HL-60 (cell line): ENCODE measurements at places on chromosomes 3 and 15.
A peak's percentile ranks its signal among the peaks of the same experiment; 100 is the strongest.

GRCh38 chr3:191882289-191882688 lies 421.3 kb downstream of the PYDC2 start:
- DNase-seq, result no peak

DNA sequence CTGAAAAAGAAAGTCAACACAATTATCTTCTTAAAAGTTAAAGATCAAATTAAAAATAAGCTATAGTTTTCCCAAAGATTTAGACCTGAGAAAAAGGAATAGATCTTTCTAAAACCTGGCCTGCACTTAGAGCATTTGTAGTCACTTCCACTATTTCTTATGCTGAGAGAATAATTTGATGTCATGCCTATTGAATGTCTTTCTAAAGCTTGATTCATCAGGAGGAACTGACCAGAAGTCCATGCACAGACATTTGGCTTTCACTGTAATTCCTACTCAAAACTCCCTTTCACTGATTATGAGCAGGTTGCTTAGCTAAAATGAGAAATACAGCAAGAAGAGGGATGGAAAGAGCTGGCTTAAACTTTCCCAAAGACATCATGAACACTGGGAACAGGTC lies 4.3 kb downstream of the GREM1 start:
- no peak for DNase-seq

GRCh38 chr15:41633609-41634008 lies 26.6 kb upstream of the MGA start:
- no peak for DNase-seq

DNA sequence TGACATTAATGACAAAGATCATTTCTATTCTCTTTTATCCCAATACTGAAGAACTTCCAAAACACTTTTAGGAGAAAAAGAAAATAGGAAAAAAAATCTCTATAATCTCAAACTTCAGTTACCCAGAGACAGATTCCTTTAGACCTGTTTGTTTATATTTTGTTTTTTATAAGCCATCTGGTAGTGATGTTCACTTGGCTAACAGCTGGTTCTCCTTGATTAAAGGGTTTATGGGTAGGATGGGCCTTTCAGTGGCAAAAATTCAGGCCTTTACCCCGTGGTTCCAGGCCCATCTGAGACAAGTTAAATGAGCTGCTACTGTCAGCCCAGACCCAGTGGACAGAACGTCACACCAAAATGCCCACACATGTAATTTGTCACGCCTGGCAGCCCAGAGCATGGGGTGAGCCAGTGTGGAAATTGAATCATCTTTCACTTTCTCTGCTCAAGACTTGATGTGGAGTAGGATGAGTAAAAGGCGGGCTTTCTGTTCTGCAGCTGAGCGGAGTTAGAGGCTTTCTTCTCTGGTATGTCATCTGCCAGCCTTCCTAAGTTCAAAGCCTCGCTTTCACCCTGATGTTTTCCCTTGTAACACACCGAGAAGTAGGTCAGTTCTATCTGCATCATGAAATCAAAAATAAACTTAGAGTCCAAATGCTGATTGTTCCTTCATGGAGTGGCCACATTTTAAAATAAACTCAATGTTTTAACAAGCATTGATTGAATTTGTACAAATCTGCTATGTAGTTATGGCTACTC lies 62.5 kb upstream of the SKOR1 start:
- no peak for DNase-seq

GRCh38 chr15:49888323-49888693 lies 230.7 kb downstream of the ATP8B4 start:
- no peak for DNase-seq

- no peak for DNase-seq
Measured at GRCh38 chr3:5428607-5429516, 241.4 kb downstream of the EDEM1 start.

DNA sequence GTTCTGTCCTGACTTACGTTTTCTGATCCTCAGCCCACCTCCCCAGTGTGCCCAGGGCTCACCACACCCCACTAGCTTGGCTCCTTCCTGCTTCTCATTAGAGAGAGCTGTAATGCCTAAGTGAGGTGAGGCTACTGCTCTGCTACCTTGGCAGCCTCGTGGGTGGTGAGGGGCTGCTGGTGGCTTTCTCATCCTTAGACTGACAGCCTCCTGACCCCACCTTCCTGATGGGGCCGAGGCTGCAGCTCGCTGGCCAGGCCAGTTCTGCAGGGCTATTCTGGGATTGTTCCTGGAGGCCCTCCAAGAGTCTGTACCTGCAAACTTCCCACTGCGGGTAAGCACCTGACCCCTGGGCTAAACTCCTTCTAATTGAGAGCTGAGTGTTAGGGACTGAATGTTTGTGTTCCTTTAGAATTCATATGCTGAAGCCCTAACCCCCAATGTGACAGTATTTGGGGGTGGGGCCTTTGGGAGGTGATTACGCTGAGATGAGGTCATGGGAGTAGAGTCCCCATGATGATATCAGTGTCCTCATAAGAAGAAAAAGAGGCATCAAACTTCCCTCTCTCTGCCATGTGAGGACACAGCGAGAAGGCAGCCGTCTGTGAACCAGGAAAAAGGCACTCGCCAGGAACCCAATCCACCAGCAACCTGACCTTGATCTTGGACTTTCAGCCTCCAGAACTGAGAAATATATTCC lies 38.1 kb upstream of the IQSEC1 start:
- no peak for DNase-seq

GRCh38 chr15:55224892-55225291 lies 28.2 kb upstream of the RSL24D1 start:
- peak; percentile 95 for DNase-seq

DNA sequence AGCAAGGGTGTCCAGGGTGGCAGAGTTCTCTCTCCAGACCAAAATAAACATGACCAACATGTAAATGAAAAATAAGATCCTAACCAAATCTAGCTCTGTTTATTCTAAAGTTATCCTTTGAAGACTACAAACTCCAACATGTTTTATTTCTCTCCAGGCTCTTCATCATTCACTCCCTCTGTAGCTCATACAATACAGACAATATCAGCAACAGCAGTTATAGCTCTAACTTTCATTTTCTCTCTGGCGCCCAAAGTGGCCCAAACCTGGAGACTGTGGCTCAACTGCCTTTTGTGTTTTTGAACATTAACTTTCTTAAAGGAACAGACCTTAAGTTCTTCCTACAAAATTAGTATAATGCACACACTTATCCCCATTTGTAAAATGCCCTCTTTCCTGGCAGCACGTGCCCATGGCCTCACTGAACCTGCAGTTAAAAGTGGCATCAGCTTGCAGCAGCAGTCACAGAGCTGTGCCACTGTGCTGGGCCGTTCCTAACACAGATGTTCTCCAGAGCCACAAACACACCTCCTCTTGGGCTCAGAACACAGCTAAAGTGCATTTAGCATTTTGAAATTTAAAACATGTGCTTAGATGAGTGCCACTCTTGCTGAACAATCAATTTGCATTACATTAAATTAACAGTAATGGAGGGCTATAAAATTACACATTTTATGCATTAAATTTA lies 91.9 kb downstream of the RORA start:
- DNase-seq, result no peak

DNA sequence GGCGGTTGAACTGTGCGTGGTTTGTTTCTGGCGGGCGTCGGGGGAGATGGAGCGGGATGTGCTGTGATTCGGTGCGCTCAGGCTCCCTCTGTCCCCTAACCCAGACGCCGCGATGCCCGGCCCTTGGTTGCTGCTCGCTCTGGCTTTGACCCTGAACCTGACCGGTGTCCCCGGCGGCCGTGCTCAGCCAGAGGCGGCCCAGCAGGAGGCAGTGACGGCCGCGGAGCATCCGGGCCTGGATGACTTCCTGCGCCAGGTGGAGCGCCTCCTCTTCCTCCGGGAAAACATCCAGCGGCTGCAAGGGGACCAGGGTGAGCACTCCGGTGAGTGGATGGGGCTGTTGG lies 1.2 kb downstream of the TRH start:
- DNase-seq, result no peak

DNA sequence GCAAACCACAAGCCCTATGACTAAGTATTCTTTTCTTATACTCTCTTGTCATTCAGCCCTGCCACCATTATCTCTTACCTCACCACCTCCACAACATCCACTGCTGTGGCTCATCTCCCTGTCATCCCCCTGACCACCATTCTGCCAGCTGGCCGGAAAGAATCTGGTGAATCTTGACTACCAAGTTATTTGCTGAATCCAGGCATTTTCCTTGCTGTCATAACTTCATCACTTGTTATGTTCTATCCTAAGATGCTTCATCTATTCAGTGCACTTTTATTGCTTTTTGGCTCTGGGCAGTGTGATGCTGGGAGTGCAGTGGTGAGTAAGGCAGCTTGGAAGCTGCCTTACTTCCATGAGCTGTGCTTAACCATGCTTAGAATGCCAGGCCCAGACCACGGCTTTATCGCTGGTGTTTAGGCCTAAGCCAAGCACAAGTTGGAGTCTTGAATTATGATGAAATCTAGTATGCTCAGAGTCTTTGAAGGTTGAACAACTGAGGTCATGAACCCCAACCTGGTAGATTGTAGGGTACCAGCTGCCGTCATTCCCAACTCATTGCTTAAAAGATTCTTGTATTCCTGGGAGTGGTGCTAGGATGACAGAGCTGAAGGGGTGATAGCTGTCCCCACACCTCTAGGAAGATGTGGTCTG lies 27.0 kb upstream of the APH1B start:
- DNase-seq, result no peak

GRCh38 chr15:25838191-25838870 lies 24.8 kb downstream of the ATP10A start:
- DNase-seq, result no peak

DNA sequence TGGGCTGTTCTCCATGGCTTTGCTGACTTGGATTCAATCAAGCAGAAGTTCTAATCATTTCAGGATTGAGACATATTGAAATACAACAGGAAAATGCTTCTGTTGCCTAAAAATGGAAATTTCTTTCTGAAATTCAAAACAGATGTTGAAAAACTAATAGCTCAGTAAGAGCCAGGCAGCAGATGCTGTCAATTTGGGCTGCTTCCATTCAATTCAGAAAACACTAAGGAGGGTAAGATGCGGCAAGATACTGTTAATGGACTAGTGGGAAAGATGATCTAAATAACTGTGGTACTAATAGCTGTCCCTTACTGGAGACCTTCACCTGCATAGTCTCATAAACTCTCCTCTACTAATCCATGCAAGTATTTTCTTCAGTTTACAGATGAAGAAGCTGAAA lies 53.5 kb downstream of the DGKG start:
- DNase-seq, result no peak

- no peak for DNase-seq
Measured at GRCh38 chr15:66095871-66096687, 157.5 kb downstream of the MEGF11 start.

GRCh38 chr3:181824961-181825360 lies 113.2 kb downstream of the SOX2 start:
- no peak for DNase-seq

- DNase-seq, result no peak
Measured at GRCh38 chr3:22585911-22586310, 617.2 kb upstream of the UBE2E2 start.

GRCh38 chr3:126540951-126541627 lies 17.1 kb downstream of the CHST13 start:
- peak; percentile 32 for DNase-seq
